ENCODE measurements at places on chromosomes 5 and 9.

GRCh38 chr9:123615381-123615780 lies 259.4 kb downstream of the CRB2 start:
- DNase-seq, result no peak

GRCh38 chr5:80915716-80916115 lies 44.4 kb upstream of the RASGRF2 start:
- no peak for DNase-seq

GRCh38 chr9:111023128-111023527 lies 15.1 kb downstream of the LPAR1 start:
- no peak for DNase-seq

DNA sequence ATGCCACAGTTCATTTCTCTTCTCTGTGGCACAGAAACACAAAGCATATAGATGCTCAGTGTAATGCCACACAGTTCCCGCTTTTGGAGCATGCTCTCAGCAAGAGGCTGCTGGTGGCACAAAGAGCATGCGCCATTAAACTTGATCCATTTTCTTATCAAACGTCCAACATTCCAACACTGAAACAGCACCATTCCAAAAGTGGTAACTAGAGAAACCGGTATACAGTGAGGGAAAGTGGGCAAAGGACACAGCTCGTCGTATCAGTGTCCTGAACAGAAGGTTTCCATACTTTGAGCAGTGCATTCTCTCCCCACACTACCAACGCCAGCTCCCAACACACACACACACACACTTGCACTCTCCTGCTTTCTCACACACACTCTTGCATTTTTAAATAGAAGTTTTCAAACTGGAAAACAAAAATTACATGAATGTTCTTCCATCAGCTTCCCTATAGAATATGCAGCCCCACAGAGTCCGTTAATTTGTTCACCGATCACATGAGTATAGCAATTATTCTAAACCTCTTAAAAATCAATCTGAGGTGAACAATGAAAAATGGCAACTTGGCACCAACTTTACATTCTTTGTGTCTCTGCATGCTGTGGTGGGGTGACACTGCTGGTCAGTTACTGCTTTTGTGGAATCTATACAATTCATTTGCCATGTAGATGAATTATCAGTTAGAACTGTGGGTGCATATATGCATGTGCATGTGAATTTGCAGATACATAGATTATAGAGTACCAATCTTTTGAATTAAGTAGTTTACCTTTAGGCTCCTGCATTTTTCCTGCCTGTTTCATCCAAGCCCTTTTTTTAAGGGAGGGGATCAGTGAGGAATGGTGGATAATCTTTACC lies 5.7 kb downstream of the NFIB start:
- DNase-seq, result no peak

- DNase-seq, result no peak
These were observed 160.8 kb upstream of the PAPPA start for GRCh38 chr9:115992834-115993233.

GRCh38 chr5:6748142-6748541 lies 34.9 kb downstream of the TENT4A start:
- DNase-seq, result no peak

- no peak for DNase-seq
These were observed 47.4 kb downstream of the RNF180 start for GRCh38 chr5:64213011-64213410.

DNA sequence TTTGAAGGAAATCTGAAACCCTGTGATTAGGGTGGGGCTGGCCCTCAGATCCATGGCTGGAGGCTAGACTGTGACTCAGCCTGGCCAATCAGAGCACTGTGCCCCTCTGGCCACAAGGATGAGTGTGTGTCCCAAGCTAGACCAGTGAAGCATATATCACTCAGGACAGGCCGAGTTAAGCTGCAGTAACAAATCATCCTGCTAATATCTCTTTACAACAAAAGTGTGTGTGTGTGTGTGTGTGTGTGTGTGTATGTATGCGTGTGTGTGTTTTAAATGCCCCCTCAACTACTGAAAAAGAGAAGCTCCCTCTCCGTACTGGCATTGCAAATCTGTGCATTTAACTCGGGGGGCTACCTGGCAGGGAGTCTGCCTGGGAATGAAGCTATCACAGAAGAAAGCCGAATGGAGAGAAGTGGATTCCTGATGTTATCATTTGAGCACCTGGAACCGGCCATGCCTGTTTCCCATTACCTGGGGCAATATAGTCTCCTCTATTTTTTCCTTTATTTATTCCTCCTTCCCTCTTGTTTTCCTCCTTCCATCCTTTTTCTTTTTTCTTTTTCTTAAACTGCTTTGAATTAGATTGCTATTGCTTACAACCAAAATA lies 25.6 kb downstream of the STC2 start:
- DNase-seq, result no peak

GRCh38 chr5:151924564-151925301 lies at the start of gene GLRA1:
Gene GLRA1 (minus strand): TSS chr5:151924851. CDS start chr5:151924549, 302 bp downstream.
- DNase-seq, result no peak

- no peak for DNase-seq
These were observed 57.3 kb downstream of the GADD45G start for GRCh38 chr9:89661956-89662717.

DNA sequence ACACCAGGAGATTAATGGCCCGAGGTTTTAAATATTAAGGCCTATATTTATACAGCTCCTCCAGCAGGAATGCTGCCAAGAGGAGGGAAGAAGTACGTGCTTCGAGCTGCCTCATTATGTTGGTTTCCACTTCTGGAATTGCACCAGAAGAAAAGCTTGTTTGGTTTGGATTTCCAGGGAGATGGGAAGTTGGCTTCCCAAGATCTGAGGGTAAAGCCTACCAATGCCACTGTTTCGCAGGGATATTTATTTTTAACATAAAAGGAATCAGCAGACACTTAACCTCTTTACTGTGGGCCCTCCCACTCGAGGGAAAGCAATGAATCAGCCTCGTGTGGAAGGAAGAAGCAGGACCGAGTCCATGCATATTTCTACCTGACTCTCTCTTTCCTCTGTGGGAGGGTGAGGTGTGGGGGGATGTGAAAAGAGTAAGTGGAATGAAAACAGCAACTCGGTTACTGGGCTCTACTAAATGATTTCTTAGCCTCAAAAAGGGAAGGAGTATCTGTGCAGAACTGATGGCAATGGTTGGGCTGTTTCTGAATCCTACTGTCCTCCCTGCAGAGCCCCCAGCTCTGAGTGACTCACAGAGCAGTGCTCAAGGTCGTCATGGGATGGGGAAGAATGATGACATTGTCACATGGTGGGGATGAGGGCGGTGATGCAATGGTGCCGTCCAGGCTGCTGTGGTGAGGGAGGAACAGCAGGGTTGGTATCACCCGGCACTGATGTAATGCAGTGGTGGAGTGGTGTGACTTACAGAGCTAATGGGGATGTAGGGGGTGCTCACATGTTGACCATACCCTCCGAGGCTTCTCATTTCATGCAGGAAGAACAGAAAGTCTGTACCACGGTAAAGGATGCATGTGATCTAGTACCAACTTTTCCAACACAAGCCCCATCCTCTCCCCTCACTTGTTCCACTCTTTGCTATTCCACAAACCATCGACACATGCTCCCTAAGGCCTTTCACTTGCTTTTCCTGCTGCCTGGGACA lies 215.0 kb upstream of the PANK3 start:
- DNase-seq, result no peak

- no peak for DNase-seq
These were observed 510.2 kb downstream of the SPATA31D1 start for GRCh38 chr9:82498541-82499317.

DNA sequence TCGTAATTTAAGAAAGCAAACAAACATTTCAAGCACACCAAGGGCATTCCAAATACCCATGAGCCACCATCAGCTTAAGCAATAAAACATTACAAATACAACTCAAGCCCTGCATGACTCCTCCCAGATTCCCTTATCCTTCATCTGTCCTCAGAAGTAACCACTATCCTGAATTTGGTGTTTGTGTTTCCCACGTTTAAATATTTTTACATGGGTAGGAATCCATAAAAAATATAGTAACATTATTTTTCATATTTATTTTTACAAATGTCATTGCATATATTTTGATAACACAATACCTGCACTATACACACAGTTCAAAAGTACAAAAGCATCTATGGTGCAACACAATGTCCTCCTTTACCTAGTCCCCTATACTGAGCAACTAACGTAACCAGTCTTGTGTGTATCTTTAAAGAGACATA lies 6.4 kb downstream of the PRKAA1 start:
- no peak for DNase-seq

DNA sequence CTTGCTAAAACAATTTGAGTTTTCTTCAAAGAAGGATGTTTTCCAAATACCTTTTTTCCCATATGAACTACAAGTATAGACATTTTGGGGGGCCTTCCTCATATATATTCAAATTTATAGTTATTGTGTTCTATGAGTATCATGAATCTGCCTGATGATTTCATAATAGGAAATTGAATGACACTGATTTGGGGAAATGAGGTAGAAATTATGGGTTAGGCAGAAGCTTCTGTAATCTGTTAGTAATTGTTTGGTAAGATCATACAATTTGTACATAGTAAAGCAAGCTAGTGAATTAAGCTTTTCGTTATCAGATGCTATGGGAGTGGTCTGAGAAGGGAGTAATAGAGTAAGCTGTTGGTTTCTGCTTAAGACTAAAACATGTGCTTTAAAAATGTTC lies 98.0 kb downstream of the TRIO start:
- no peak for DNase-seq

DNA sequence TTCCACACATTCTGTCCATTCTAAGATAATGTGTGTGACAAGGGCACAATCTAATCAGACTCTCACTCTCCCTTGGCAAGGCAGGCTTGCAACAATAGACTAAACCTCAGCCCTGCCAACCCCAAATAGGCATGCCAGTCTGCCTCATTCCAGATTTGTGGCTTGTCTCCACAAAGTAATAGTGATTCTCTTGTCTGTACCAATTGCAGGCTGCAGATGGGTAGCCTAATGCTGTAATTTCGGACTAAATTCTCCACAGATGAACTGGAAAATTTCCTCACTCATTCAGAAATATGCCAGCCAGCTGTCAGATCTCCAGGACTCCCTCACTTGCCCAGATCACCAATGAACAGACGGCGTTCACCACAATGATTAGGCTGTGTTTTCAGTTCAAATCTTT lies 413.6 kb downstream of the ELAVL2 start:
- DNase-seq, result no peak

DNA sequence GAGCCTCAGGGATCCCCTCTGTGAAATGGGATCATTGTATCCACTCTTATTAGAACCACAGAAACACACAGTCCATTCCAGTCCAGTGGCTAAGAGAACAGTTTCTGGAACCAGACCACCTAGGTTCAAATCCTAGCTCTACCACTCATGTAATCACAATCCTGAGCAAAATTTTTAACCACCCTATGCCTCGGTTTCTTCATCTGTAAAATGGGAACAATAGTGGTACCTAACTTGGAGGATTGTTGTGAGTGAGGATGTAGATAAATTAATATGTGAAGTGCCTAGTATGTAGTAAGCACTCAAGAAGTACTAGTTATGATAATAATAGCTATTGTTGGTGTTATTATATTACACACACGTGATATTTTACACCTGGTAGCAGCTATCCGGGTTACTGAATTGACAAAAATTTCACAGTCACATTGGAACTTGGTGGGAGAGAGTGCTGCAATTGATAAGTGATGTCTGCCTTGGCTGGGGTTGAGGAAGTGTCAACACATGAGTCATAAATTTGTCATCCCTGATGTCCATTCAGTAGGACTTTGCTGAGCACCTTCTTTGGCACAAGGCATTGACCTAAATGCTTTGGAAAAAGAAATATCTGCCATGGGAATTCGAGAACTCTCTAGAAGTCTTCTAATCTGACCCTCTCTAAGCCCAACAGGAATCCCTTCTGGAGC lies 68.4 kb downstream of the COL27A1 start:
- DNase-seq, result no peak

DNA sequence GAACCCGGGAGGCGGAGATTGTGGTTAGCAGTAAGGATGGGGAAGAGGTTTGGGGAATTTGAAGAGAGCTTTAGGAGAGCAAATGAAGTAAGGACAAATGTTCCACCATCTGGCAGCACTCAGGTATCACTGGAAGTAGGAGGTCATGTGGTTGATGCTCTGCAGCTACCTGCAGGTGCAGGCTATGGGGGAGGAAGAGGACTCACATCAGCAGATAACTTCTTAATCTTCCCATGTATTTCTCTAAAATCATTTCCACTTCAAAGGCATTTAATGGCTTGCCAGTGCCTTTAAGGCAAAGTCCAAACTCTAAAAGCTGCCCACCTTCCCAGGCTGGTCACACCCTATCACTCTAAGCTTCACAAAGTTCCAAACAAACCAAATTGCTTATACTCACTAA lies 8.1 kb upstream of the HAVCR1 start:
- DNase-seq, result no peak

GRCh38 chr5:54186912-54187445 lies 123.4 kb downstream of the ARL15 start:
- no peak for DNase-seq

DNA sequence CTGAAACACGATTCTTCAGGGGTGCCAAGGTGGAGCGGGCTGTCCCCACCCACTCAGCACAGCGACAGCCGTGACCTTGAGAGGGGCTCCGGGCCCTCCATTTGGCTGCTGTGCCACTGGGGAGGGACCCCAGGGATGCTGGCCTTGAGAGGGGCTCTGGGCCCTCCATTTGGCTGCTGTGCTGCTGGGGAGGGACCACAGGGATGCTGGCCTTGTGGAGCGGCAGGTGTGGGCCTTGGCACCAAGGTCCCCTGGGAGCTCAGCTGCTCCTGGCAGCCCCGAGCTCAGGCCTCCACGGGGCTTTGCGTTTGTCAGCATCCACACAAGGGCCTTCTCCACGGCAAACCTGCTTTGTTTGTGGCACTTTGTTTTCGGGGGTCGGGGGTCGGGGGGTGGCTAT lies 137.6 kb upstream of the LPCAT1 start:
- DNase-seq, result no peak

DNA sequence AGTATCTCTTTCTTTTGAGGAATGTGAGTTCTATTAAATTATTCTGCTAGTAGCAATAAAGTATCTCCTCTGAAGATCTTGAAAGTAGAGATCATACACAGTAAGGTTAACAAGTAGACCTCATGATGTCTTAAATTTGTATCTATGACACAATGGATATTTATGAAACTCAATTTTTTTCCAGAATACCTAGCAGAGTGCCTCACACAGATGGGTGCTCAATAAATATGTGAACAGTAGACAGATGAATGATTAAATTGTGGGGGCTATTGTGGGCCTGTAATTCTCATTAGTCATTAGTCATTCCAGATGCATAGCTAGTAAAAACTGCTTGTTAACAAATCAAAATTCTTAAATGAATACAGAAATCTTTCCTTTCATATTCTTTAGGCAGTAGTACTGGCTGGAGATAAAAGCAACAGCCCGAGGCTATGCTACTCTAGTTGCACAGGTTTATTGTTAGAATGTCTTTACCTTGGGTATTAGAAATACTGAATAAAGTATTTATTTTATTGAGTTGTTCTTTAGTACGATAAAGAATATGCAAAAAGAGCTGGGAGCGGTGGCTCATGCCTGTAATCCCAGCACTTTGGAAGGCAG lies 22.0 kb downstream of the CHD1 start:
- no peak for DNase-seq

- no peak for DNase-seq
These were observed 382.7 kb upstream of the CDH10 start for GRCh38 chr5:25027526-25027925.

Measured in GF-D8 (cell line).